ENCODE measurements at places on chromosomes 3 and 15. TPM values are rescaled to one million over a fixed set of nuclear protein-coding genes. Genes with fewer than 3 reads are reported as not detected.

Gene MAP1A
- 1.4 TPM for total RNA-seq

DNA sequence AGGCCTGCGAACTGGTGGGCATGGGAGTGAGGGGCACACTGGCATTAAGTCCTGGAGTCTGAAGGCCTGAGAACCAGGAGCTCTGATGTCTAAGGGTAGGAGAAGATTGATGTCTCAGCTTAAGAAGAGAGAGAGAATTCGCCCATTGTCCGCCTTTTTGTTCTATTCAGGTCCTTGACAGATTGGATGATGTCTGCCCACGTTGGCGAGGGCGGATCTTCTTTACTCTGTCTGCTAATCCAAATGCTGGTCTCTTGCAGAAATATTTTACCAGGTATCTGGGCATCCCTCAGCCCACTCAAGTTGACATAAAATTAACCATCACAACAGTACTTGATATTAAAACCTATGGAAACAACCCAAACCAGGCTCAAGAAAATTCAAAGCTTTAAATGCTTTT lies 44.1 kb downstream of the MAP6D1 start:
- no peak for DNase-seq

Gene RLBP1
- not detected for total RNA-seq

DNA sequence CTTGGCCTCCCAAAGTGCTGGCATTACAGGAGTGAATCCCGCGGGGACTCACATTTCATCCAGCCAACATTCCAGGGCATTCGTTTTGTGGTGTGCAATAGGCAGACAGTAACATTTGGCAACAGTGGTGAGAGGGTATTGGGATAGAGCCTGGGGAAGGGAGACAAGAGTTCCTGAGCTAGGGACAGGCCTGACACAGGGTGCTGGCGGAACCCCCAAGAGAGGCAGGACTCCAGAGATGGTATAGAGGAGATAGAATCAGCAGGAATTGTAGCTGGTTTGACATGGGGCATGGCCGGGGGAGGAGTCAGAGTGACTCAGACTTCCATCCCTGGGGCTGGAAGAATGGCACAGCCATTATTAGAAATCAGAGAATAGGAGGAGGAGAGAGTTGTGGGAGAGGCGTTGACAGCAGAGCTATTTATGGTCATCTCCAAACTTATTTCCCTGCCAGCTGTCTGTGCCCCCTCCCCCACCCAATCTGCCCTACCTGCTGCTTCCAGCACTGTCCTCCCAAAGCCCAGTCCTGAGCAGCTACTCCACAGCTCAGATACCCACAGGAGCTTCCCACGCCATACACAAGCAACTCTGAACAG lies 4.4 kb upstream of the IDH2 start:
- no peak for DNase-seq

Gene TMEM40
- not detected for total RNA-seq

Gene RAD51
- 9.2 TPM for total RNA-seq

DNA sequence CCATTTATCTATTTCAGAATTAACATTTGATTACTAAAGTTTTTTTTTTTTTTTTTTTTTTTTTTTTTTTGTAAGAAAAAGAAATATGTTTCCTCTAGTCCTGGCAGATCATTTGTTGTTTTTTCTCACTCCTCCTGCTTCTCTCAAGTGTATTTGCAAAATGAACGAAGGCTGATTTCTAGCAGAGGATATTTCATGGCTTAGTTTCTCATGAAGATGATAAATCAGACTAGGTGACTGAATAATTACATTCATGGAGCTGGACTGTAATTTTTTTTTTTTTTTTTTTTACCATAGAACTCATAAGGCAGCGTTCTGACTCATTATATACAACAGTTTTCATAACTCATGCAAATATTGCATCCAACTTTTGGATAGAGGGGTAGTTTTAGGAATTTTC lies 332.5 kb upstream of the SEMA6D start:
- DNase-seq = no peak

GRCh38 chr15:92879949-92880725 lies 20.0 kb upstream of the CHD2 start:
- no peak for DNase-seq

GRCh38 chr3:11698326-11699082 lies 54.8 kb upstream of the VGLL4 start:
- no peak for DNase-seq

- peak; percentile 29 for DNase-seq
These were observed 7.0 kb upstream of the CD276 start for GRCh38 chr15:73677146-73677607.

Gene GOLGA6L10
- total RNA-seq = 0.92 TPM
